ENCODE measurements at places on chromosomes 12 and 14. TPM values are rescaled to one million over a fixed set of nuclear protein-coding genes. Genes with fewer than 3 reads are reported as not detected.

DNA sequence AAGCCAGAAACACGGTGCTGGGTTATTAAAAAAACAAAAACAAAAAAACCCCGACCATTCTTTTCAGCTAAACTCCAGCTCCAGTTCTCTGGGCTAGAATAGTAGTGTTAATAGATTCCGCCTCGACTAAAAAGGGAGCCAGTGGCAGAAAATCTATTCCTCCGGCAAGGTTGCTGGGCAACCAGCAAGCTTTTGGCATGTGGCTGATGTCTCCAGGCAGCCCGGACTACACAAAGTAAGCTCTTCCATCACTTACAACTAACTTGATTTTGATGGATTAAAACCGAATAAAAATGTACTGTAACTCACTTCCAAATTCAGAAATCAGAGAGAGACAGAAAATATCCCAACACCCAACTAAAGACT is 126.4 kb upstream of the FOXN3 start:
- no peak for DNase-seq

GRCh38 chr14:22986508-22987054 is 4.2 kb upstream of the AJUBA start:
- peak; percentile 87 for DNase-seq

GRCh38 chr12:77907936-77908335 is 77.2 kb downstream of the NAV3 start:
- no peak for DNase-seq

DNA sequence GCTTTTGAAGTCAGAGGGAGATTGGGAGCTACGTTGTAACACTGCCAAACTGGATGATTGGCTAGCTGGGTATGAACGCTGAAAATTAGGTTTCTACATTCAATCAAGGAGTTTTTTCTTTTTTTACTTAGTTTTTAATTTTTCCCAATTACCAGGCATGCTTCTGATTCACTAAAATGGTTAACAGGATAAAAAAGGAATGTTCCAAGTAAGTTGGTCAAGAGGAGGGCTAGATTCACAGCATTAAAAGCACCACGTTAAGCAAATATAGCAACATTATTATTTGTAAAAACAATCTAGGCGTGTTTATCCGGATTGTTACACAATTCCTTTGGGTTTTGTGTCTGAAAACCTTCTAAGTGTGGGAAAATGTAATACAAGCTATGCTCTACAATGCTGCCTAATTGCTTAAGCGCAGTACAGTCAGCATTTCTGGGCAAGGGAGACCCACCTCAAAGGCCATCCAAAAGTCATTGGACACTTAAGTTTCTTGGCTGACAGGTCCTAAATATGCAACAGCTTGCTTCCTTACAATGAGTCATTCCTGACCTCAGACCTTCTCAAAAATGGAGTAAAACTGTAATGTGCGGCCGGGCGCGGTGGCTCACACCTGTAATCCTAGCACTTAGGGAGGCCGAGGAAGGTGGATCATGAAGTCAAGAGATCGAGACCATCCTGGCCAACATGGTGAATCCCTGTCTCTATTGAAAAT is 1.2 kb downstream of the RPLP0 start:
- no peak for DNase-seq

DNA sequence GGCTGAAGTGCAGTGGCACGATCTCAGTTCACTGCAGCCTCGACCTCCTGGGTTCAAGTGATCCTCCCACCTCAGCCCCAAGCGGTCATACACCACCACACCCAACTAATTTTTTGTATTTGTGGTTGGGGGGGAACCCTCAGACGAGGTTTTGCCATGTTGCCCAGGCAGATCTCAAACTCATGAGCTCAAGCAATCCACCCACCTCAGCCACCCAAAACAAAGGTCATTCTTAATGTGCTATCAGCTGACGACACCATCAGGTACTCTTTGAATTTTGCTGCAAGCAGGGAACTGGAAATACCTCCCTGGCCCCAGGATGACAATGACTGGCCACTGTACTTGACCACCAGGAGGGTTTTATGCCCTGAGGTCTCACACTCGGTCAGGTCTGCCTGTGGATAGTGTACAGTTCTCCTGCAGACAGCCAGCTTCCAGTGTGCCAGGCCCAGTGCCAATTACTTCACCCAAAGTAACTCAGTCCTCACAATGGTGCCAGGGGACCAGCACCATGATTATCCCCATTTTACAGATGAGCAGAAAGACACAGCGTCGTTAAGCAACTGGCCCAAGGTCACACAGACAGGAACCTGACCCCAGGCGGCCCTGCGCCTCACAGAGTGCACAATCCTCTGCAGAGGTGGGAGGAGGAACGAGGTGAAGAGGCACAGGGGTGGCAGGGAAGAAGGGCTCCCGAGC is 42.9 kb downstream of the ITPK1 start:
- DNase-seq: no peak

GRCh38 chr14:58813745-58814144 is 176.0 kb downstream of the DACT1 start:
- no peak for DNase-seq

GRCh38 chr12:11728154-11728755 is 78.8 kb downstream of the ETV6 start:
- no peak for DNase-seq

DNA sequence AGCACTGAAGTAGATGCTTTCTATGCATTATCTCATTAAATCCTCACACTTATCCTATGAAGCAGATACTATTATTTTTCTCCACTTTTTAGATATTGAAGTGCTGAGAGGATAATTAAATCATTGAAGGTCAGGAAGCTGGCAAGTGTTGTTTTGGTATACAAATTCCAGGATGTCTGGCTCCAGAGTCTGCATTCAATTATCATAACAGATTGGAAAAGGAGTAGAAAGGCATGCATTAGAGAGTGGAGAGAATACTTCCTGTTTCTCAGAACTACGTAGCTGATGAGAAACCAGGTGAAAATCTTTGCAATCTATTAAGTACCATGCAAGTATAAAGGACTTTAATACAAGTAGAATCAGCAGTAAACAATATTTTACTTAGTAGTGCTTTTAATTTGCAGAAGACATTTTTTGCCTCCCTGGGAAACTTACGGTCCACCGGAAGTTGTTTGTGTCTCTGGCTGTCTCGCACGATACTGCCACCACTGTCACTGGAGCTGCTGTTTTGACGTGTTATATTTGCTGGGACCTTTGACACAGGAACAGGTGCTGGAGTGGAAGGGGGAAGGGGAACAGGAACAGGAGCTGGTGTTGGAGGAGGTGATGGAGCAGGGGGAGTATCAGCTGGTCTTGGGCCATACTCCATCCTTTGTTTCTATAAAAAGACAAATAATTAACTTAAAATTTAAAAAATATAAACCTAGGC is 158.0 kb downstream of the EPS8 start:
- DNase-seq: no peak

ATXN2 gene
- total RNA-seq: 29.0 TPM

RDH12 gene
- 1.2 TPM for total RNA-seq

BDKRB1 gene
- not detected for total RNA-seq

PMCH gene
- not detected for total RNA-seq

Data from right lobe of liver (tissue), 6 donors.